Foreskin fibroblast (primary cell): ENCODE measurements at places on chromosomes 16 and 17.

- no peak for DNase-seq
Measured at GRCh38 chr17:40459636-40460603, 16.7 kb downstream of the IGFBP4 start.

- DNase-seq, result no peak
Measured at GRCh38 chr16:30637944-30638343, 12.8 kb upstream of the PRR14 start.

DNA sequence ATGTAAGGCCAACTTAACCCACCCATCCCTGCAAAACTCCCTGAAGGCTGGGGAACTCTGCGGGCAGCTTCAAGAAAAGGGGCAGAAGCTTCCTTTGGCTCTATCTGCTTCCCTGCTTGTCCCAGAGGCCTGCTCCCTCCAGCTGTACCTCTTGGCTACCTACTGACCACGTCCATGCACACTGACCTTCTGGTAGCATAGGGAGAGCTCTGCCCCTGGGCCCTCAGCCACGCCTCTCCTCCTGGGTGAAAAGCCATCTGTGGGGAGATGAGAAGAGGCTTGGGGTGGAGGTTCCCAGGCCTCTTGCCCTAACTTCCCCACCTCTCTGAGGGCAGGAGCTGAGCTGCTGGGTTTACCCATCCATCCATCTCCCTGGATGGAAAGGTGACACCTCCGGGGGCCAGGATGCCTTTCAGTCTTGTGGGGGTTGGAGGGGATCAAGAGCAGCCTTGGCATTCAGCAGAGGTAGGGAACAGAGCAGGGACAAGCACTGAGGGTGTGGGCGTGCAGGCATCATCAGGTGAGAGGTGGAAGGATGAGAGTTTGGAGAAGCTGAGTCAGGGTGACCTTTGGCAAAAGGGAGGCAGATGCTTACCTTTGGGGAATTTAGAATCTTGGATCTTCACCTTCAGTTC, 23.4 kb upstream of the MFSD6L start:
- DNase-seq, result no peak

GRCh38 chr17:40903129-40903847, 18.2 kb upstream of the KRT20 start:
- DNase-seq, result peak; percentile 39

DNA sequence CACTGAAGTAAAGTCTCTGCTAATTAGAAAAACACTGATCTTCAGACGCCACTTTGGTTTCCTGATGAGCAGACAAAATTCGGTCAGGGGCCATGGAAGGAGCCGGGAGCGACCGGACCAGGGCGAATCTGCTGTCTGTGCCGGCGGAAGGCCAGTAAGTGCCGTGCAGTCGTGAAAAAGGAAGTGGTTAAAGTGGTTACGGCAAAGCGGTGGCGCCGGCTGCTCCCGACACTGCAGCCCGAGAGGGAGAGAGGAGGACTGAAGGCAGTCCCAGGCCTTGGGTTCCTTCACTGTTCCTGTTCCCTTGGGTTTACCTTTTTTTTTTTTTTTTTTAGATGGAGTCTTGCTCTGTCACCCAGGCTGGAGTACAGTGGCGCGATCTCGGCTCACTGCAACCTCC, 17.3 kb upstream of the HEXD start:
- no peak for DNase-seq

GRCh38 chr17:77186141-77186604, 45.4 kb downstream of the SEC14L1 start:
- no peak for DNase-seq

- DNase-seq, result no peak
Measured at GRCh38 chr16:2372684-2373083, 32.2 kb upstream of the ABCA3 start.

DNA sequence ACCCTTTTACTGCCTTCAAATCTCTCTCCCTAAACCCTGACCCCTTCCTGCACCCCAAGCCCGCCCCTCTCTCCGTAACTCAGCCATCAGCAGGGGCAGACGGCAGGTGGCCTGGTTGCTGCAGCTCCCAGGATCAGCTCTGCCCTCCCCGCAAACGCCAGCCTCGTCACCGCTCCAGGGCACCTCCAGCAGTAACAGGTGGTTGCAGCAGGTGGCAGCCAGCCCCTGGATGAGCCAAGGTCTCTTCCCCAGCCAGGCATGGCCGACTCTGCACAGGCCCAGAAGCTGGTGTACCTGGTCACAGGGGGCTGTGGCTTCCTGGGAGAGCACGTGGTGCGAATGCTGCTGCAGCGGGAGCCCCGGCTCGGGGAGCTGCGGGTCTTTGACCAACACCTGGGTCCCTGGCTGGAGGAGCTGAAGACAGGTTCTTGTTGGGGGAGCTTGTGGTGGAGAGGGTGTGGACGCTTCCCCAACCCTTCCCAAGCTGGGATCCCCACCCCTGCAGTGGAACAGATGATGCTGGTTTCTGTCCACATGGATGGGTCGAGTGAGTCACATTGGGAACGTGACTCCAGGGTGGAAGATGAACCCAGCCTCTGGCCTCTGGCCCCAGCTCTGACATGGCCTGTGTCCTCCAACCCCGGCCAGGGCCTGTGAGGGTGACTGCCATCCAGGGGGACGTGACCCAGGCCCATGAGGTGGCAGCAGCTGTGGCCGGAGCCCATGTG, 558 bp downstream of the HSD3B7 start:
- DNase-seq, result peak; percentile 64

- DNase-seq, result no peak
Measured at GRCh38 chr17:81335773-81336157, 40.7 kb upstream of the SLC38A10 start.

DNA sequence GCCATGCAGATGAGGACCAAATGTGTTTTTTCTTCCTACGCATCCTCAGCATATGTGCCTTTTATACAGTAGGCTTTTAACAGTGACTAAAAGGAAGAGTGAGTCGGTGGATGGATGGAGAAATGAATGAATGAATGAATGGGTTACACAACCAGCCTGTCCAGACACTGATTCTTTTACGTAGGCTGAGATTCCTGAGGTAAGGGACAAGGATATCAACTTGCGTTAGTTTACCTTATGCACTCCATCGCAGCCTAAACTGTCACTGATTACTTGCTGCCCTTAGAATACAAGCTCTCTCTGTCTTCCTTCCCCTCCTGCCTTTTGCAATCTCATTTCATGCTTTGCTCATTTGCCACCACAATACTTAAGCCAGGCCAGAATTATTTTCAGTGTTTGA, 59.0 kb downstream of the RBFOX1 start:
- DNase-seq, result no peak

DNA sequence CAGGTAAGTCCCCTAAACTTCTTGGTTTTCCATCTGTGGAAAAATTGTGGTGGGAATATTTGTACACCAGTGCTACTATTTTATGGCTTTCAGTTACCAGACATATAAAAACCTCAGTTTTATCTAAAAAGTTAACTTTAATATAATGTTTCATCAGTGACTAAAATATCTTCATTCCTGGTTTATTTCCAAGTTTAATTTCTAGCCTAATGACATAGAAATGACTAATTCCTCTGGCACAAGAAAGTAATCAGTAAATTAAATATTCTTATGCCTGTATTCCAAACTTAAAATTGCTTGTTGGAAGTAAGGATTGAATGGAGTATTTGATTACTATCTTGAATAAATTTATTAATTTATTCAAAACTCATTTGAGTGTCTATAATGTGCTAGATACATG, 757.0 kb downstream of the CDH11 start:
- no peak for DNase-seq

DNA sequence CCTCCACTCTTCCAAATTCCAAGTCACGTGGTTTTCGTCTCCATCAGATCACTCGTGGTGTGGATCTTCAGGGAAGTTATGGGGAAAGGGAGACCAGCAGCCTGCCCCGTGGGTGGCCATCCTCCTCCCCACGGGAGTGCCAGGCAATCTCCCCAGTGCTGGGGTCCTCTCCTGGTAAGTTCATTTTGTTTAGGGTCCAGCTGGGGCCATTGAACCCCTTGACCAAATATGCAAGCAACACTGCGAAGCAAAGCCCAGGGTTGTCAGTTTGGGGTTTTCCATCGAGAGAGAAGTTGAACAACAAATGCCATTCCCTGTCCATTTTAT, 4.1 kb upstream of the LCMT1 start:
- no peak for DNase-seq

DNA sequence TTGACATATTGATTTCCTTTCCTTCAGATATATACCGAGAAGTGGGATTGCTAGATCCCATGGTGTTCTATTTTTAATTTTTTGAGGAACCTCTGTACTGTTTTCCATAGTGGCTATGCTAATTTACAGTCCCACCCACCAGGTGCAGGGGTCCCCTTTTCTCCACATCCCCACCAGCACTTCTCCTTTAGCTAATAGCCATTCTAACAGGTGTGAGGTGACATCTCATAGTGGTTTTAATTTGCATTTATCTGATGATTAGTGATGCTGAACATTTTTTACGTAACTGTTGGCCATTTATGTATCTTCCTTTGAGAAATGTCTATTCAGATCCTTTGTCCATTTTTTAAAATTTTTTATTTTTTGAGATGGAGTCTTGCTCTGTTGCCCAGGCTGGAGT, 93.9 kb downstream of the SDR42E1 start:
- no peak for DNase-seq

- DNase-seq, result no peak
Measured at GRCh38 chr16:76276745-76277438, at the start of gene CNTNAP4. Gene CNTNAP4, plus strand, starts transcription at chr16:76277401. Its CDS starts 262 bp downstream, at chr16:76277663.

GRCh38 chr17:46208997-46209396, 15.8 kb upstream of the KANSL1 start:
- DNase-seq, result no peak

- no peak for DNase-seq
Measured at GRCh38 chr16:2827831-2828520, 2.1 kb upstream of the ZG16B start.

- no peak for DNase-seq
Measured at GRCh38 chr17:2690165-2691068, 21.1 kb downstream of the CLUH start.

DNA sequence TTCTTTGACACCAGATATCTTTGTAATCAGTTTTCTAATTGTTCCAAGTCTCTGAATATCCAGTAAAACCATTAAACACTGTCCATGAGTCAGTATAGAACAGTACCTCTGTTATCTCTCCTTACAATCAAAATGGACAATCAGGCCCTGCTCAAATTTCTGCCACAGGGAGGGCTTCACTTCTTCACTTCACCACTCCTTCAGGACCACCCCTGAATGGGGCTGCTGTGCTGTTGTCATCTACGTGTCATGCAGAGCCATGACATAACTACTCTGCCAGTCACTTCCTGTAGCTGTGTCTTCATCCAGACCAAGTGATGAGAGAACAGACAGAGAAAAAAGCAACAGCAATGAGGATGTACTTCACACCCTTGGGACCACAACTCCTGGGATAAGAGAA, 116.9 kb downstream of the TANC2 start:
- DNase-seq, result peak; percentile 26

DNA sequence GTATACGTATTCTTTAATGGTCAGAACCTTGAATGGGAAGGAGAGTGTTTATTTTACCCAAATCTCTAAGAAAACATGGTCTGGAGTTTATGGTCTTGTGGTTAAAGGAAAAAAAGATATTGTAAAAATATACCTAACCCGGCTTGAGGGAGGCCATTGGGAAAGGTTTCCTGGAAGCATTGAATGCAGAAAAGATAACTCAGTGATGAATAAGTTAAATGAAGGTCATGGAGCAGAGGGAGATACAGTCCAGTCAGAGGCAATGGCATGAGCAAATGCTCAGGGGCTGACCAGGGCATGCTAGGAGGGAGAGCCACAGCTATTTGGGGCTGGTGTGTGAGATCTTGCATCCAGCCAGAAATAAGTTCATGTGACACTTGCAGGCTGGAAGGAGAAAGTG, 430.4 kb upstream of the CDH5 start:
- DNase-seq, result no peak

DNA sequence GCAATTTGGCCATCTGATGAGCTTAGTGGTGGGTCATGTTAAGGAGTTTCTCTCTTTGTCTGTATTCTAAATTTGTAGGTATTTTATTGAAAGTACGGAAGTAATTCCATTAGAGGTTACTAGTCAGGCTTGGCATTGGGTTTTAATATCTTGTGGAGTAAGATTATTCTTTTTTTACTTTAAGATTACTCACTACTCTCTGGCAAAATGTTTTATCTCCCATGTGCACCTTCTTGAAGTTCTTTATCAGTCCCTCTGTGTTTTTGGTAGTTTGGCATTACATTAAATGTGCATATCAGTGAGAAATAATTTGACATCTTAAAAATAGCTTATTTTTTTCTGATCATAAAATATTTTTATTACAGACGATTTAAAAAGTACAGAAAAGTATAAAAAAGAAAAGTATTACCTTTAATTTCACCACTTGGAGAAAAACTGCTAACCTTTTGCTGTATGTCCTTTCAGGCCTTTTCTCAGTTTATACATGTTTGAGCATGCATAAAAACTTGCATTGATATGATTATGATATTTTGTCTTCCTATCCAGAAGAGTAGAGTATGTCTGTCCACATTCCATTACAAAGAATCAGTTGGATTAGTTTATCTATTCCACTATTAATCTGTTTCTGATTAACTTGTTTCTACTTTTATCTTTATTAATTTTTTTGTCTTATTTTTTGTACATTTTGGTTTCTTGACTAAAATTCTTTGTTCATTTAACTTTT, 198.3 kb downstream of the SPECC1 start:
- no peak for DNase-seq

DNA sequence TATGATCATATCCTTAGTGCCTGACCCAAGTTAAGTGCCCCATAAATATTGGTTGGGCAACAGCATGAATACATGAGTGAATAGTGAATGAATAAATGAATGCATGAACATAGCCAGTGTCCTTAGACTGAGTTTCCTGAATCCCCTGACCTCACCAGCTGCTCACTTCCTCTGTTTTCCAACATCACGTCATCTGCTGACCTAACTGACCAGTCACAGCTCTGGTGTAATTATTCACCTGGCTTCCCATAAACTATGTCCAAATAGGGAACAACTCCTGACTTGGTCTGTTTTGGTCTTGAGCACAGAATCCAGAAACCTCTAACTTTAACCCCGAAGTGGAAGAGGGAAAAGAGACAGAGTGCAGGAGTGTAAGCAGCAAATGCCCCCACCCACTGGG, 83.4 kb downstream of the ASIC2 start:
- no peak for DNase-seq

- peak; percentile 48 for DNase-seq
Measured at GRCh38 chr16:67967183-67967957, 1.1 kb downstream of the SLC12A4 start.

DNA sequence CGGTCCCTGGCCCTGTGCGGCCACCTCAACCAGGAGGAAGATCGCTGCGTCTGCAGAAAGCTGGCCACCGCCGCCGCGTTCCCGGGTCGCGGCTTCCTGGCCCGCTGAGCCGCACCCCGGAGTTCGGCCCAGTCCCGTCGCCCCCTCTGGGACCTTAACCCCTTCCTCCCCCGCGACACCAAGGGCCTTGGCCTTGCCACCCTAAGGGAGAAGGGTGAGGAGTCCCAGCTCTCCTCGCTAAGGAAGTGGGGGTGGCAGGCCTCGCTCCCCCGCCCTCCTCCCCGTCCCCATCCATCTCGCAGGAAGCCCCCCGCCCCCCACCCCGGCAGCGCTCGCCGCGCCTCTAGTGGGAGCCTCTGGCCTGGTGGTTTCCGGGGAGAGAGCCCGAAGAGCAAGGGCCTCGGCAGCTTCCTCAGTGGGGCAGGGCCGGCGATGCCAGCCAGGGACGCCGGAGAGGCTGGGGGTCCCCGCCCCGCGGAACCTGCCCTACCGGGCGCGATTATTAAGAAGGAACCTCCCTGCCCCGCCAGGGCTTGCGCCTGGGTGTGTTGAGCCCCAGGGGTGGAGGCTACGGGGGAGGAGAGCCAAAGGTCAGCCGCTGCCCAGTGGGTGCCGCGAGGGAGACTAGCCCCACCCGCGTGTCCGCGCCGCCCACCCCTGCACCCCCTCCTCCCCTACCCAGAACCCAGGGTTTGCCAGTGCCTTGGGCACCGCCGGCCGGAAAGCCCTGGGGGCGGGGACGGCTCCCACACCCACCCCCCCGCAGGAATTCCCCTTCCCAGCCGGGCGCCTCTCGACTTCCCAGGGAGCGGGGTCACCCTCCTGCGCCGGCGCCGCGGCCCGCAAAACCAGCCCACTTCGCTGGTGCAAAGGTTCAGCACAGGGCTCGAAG, 6.8 kb downstream of the CBX4 start:
- DNase-seq, result no peak
